ENCODE measurements at places on chromosomes 5 and 9.

- DNase-seq = no peak
Observed at GRCh38 chr5:138725153-138725817, 27.9 kb upstream of the CTNNA1 start.

- no peak for DNase-seq
Observed at GRCh38 chr5:86523718-86524117, 94.0 kb upstream of the COX7C start.

- no peak for DNase-seq
Observed at GRCh38 chr9:17622141-17622540, 43.3 kb downstream of the SH3GL2 start.

GRCh38 chr9:111161015-111161415 is 122.7 kb upstream of the LPAR1 start:
- no peak for DNase-seq

- no peak for DNase-seq
Observed at GRCh38 chr9:121976751-121977150, 116.4 kb downstream of the TTLL11 start.

DNA sequence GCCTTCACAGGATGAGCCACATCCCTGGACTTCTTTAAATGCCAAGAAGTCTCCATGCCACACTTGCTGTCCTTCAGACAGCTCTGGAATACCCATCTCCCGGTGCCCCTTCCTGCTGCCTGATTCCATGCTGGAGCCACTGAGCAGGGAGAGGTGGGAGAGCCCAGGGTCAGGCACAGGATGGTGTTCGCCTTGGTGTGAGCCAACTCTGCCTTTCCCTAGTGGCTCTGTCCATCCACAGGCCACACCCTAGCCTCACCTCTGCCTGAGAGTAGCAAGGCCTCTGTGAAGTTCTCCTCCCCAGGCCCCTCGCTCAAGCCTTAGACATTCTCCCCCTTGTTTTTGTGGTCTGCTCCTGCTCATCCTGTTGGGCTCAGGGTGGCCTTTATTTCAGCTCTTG is 54.2 kb upstream of the ANGPTL2 start:
- DNase-seq = no peak

GRCh38 chr5:169670769-169671525 is 33.9 kb downstream of the DOCK2 start:
- DNase-seq = no peak

DNA sequence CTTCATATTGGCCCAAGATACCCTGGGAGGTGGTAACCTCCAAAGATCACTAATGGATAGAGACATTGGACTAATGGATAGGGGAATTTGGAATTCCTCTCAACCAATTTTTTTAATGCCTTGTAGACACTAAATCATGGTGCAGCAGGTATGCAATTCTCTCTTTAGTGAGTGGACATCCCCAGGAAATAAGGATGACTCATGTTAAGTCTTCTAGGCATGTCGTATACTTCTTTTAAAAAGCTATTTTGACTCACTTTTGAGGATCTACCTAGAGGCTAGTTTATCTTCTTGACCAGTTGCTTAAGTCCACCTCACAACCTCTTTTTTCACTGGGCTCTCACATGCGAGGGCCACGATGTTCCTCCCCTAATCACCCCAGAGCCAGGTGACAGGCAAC is 211.6 kb upstream of the CDH12 start:
- no peak for DNase-seq

GRCh38 chr9:36914212-36914577 is 119.9 kb downstream of the PAX5 start:
- DNase-seq = no peak

- no peak for DNase-seq
Observed at GRCh38 chr9:15372455-15372854, 50.2 kb upstream of the SNAPC3 start.

DNA sequence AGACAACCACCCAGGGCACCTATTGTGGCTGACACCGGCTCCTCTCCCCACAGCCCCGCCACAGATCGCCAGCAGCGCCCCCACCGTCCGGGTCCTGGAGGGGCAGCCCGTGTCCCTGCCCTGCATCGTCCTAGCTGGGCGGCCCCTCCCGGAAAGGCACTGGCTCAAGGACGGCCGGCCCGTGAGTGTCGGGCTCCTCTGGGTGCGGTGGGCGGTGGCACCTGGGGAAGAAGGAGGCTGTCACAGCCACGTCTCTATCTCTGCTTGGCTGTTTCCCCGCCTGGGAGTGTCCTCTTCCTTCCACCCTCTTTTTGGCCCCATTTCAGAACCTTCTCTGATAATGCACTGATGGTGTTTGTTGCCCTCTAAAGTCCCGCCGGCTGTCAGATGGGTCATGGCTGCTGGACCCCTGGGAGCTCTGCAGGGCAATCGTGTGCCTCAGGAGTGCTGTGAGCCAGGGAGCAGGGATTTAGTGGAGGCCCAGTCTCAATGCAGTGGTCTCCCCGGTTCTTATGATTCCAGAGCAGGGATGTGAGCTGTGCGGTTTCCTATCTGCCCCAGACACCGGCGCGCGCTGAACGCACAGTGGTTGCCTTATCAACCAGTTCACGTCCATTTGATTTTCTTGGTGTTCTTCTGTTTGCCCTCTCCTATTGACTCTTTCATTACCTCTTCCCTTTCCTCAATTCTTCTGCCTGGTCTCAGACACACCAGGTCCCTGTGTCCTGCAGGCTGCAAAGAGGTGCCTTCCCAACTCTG is 55.3 kb downstream of the HMCN2 start:
- no peak for DNase-seq

DNA sequence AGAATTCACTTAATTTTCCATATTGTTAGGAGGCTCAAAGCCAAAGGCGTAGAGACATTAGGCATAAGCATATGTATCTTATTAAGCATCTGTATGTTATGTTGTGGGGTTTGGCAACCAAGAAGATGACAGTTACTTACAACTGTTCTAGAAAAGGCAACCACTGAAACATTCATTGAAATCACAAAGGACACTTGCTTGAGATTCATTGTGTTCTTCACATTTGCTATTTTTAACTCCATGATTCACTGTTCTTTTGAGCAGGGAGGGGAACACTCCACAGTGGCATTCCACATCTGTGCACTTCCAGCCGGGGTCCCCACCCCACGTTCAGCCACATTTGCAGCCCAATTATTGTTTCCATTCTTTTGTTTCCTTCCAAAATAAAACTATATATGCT is 107.1 kb downstream of the PALM2AKAP2 start:
- DNase-seq = no peak

- DNase-seq = no peak
Observed at GRCh38 chr9:134835448-134835847, 45.2 kb upstream of the FCN2 start.

DNA sequence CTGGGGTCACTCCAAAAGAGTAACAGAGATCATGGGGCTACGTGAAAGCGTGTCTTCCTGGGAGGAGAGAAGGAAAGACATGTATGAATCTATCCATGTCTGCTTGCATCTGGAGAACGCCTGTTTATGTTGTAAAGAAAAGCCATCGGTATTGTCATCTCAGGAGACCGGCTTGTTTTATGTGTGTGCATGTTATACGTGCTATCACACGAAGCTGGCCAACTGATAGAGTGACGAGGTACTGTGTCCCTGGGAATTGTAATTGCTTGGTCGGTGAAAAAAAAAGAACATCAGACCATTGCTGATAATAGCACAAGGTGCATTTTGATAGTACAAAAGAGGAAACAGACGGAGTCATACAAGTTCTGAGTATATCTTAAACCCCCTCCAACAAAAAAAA is 370 bp upstream of the CDH6 start:
- no peak for DNase-seq

- DNase-seq = no peak
Observed at GRCh38 chr5:128014578-128014977, 69.0 kb upstream of the SLC12A2 start.

GRCh38 chr9:95197692-95198271 is 119.7 kb downstream of the FANCC start:
- no peak for DNase-seq

DNA sequence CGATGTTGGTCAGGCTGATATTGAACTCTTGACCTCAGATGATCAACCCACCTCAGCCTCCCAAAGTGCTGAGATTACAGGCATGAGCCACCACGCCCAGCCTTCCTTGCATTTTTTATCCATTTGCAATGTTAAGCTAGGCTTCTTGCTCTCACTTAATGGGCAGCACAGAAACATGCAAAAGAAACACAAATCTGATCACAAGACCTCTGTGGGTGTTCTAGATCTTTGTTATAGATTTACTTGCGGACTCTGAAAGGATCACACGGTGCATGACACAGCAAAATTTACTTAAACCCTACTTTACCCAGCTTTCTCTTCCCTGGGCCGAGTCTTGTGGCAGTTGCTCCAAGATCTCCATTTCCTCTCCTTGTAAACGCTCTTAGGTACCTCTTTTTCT is 71.3 kb downstream of the PSAT1 start:
- no peak for DNase-seq

DNA sequence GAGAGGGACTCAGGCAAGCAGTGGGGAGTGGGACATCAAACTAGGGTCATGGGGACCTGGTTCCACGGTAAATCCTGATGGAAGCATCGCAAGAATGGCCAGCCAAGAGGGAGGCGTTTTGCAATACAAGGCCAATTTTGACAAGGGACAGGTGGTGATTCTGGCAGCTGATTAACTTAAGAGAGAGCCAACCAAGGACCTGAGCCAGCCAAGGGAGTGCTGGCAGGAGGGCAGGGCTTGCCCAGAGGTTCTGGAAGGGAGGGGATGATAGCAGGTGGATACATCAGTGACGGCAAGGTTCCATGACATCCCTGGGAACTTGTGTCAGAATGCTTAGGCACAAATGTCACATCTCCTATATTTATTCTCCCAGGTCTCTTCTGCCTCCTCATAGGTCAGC is 32.8 kb upstream of the PUM3 start:
- no peak for DNase-seq

GRCh38 chr9:14702200-14702720 is 9.0 kb upstream of the ZDHHC21 start:
- no peak for DNase-seq
